ENCODE measurements at places on chromosomes 1 and 21.

DNA sequence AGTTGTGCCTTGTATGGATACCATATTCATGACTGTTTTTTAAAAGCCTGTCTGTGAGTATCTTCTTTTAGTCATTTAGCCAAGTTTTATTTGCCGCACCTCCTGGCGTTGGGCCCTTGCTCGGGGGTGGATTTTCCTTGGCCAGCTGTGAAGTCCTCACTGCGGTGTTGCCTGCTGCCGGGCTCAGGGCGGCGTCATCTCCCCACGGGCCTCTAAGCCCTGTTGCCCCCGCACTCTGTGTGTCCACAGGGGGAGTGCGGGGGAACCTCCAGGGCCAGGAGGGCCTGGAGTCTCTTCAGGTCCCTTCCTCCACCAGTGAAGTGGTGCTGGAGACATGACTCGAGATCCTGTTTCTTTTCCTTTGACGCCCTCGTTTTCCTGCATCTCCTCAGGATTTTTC is 65.8 kb upstream of the DIP2A start:
- DNase-seq = no peak

DNA sequence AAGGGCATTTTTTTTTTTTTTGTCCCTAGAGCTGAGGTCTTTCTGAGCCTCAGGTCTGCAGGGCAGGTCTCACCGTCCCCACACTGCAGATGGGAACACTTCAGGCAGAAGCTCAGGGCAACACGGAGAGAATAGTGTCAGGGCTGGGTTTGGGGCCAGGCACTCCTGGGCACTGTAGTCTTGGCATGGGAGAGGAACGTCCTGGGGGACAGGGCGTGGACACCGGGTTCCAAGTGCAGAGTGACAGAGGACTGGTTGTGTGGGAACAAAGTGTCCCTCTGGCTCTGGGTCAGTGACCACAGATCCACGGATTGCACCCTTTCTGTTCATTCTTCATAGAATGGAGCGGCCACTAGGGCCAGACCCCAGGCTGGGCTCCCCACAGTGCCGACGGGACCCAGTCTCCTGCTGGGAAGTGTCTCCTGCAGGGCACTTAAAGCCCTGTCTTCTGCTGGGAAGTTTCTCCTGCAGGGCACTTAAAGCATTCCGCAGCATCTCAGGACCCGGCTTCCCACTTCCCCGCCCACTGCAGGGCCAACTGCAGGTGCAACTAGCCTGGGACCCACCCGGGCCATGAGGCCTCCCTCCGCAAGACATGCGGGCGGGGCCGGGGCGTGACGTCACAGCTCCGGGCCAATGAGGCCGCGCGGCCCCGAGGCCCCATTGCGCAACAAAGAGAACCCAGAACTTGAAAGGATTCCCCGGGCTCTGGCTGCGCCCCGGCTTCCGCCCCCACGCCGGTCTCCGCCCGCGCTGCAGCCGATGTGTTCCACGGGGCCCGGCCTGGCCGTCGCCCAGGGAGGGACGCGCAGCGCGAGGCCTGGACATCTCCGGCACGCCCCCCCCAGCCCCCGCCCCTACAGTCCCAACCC is 1.2 kb downstream of the GPR153 start:
- DNase-seq = peak; percentile 94

DNA sequence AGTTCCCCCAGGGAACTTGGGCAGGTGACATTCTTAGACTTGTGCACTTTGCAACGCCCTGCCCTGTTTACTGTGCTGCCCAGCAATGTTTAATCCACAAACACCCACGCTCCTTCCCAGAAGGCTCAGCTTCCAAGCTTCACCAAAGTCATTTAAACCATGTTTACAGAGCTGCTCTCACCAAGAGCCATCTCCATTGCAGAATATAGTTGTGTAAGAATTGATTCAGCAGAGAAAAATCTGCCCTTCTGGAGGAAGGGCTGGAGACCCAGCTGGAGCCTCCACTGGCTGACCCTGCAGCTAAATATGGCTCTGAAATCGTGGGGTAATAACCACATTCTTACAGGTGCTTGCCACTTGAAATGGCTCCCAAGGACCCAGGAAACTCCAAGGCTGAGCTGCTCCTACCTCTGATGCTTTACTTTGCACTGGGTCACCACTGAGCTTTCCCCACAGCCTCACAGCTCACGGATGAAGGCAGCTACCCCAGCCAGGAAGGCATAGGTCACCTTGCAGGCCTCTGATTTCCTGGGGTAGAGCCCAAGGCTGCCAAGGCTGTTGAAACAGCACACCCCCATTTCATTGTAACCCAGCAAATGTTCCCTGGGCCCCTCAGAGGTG is 8.7 kb downstream of the CAPN2 start:
- DNase-seq = no peak

DNA sequence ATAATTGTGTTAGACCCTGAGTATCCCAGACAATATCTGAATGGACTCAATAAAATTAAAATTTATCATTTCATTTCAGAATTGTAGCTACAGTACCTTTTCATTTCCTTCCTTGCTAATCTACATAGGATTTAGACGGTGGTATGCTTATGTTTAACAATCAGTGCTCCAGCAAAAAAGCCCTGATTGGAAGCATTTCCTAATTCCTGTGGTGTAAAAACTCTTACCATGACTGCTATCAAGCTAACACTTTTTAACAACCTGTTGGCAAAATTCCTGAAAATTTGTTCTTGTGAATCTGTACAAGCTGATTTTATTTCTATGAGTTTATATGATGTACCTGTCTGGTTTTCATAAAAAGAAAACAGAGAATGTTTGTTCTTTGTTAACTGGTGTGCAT is 5.2 kb upstream of the FNBP1L start:
- no peak for DNase-seq

DNA sequence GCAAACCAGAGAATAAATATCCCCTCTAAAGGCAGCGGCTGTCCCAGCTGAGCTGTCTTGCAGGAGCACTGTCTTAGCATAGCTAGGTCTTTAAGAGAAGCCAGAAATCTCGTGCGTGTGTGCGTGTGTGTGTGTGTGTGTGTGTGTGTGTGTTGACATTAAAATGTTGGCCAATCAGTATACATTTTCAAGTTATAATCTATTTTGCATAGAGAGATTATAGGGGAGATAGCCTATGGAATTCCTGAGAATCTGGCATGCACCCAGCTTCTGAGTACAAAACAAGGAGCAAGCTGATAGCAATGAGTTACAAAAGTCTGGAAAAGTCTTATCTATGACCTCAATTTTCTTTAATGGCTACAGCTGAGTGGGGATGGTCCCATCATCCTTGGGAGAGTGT is 17.7 kb downstream of the METTL13 start:
- DNase-seq = no peak

DNA sequence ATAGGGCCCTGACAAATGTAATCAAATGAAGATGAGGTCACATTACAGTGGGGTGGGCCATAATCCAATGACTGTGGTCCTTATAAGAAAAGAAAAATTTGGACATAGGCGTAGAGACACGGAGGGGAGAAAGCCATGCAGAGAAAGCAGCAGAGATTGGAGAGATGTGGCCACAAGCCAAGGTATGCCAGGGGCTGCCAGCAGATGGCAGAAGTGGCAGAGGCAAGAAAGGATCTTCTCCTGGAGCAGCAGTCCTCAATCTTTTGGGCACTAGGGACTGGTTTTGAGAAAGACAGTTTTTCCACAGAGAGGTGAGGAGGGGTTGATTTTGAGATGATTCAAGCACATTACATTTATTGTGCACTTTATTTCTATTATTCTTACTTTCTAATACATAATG is 355.1 kb downstream of the NPHP4 start:
- DNase-seq = peak; percentile 13

GRCh38 chr1:69592341-69592740 is 24.6 kb downstream of the LRRC7 start:
- DNase-seq = no peak

DNA sequence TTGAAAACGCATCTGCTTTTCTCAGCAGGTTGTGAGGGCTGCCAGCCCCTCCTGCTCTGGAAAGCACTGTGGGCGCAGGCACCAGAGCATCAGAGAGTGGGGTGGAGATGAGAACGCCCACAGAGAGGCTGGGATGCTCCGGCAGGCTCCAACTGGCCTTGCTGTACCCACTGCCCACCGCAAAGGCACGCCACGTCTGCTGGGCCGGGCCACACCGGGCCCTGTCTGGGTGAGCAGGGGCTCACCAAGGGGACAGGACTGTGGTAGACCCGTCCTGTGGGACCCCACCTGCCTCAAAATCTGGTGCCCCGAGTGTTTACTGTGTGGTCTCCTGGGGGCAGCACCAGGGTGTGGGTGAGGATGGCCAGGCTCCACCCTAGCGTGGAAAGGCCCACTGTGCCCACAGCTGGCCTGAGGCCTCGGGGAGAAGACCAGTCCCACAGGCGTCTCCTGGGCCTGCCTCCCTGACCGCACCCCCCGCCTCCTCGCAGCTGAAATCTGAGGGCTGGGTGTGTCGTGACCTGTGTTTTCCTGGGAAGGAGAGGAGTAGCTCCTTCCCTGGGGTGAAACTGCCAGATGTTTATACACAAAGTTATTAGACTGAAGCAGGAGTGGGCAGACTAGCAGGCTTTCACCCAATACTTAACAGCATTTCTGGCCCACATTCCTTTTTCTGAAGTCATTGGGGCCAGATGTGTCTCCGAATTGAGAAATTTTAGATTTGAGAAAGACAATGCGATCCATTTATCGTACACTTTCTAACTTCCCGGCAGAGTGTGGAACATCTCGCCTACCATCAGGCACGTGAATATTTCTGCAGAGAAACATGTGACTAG is 53.8 kb downstream of the STUM start:
- DNase-seq = no peak

DNA sequence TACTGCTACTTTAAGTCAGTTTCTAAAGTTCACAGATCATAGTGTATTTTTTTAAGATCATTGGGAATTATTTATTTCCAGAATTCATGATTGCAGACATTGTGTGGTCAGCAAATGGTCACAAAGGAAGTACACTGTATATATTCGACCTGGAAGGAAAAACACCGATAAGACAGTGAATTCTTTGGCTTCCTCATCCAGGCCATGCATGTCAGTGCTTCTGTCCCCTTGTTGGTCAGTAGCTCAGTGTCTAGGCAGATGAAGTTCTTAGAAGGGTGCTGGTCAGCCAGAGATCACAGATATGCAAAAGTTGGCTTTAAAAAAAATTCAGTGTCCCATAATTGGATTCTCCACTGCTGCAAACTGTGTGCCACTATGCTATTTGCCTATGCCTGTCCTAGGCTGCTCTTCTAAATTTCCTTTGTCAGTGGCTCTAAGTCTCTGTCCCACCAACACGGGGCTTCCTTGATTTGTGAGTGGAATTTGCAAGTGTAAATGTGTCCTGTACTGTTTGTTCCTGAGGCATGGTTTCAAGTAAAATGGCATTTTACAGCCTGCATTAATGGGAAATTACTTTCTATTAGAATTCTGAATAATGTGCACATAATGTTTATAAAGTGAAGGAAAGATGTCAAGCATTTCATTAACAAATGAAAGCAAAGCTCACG is 12.0 kb upstream of the VAMP4 start:
- DNase-seq = no peak

- DNase-seq = peak; percentile 32
Observed at GRCh38 chr21:33020558-33021100, 5.1 kb upstream of the OLIG2 start.

- no peak for DNase-seq
Observed at GRCh38 chr1:85440612-85441011, 24.3 kb downstream of the DDAH1 start.
